Fibroblast of the conjunctiva (primary cell): ENCODE measurements at places on chromosomes 12 and 14.

GRCh38 chr12:33752854-33753253 is 269.4 kb upstream of the ALG10 start:
- no peak for DNase-seq

GRCh38 chr14:95264271-95264973 is 55.3 kb downstream of the CLMN start:
- DNase-seq, result no peak

- DNase-seq, result no peak
Observed at GRCh38 chr12:93448796-93449195, 7.0 kb upstream of the UBE2N start.

DNA sequence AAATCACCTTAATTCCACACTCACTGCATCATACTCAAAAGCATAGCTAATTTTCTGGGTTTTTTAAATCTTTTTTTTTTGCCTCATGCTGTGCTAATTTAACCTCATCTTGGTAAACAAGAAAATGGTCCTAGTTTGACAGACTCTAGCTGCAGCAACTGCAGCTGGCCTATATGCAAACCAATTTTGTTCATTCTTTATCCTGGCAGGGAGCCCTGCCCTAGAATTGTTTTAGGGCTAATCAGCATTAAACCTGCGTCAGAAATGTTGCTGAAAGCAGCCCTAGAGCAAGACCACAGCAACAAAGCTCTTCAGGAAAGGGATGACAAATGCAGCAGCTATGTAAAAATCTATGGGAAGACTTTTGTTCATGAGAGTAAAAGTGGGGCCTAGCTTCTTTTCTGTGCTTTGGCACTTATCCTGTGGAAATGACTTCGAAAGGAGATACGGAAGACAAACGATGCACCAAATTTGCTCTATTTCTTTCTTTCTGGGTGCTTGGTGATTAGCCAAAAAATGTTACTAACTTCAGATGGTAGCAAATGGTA is 72.2 kb downstream of the DENND5B start:
- peak; percentile 97 for DNase-seq

GRCh38 chr14:29805415-29806123 is 122.1 kb downstream of the PRKD1 start:
- peak; percentile 97 for DNase-seq

- DNase-seq, result no peak
Observed at GRCh38 chr12:46794593-46795190, 31.1 kb downstream of the SLC38A4 start.

- DNase-seq, result no peak
Observed at GRCh38 chr14:21436567-21437062, 19.3 kb downstream of the CHD8 start.

- DNase-seq, result no peak
Observed at GRCh38 chr12:111741235-111741812, 25.4 kb upstream of the ALDH2 start.

DNA sequence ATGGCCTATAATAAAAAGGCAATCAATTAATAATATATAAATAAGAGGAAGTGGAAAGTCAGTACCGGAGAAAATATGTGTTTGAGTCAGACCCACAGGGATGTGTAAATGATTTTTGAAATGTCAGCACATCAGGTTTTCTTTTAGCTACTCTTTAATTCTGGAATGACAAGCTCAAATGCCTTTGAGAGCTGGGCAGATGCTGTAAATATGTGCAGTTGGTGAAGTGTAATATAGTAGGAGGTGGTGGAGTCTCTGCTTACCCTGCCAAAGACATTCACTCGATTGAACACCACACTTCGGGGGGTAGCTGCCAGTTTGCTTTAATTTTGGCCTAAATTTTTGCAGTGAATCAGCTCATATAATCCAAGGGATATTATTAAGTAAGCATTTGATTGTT is 93.0 kb downstream of the PLEKHA5 start:
- DNase-seq, result no peak

DNA sequence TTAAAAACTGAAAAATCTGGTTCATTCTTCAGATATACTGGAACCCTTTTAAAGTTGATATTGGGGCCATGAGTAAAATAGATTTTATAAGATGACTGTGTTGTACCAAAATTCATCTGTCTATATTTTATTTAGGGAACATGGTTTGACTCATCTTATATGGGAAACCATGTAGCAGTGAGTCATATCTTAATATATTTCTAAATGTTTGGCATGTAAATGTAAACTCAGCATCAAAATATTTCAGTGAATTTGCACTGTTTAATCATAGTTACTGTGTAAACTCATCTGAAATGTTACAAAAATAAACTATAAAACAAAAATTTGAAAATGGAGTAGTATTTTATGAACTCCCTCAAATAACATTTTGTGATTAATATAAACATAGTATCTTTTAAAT is 14.2 kb downstream of the PTGER2 start:
- no peak for DNase-seq

DNA sequence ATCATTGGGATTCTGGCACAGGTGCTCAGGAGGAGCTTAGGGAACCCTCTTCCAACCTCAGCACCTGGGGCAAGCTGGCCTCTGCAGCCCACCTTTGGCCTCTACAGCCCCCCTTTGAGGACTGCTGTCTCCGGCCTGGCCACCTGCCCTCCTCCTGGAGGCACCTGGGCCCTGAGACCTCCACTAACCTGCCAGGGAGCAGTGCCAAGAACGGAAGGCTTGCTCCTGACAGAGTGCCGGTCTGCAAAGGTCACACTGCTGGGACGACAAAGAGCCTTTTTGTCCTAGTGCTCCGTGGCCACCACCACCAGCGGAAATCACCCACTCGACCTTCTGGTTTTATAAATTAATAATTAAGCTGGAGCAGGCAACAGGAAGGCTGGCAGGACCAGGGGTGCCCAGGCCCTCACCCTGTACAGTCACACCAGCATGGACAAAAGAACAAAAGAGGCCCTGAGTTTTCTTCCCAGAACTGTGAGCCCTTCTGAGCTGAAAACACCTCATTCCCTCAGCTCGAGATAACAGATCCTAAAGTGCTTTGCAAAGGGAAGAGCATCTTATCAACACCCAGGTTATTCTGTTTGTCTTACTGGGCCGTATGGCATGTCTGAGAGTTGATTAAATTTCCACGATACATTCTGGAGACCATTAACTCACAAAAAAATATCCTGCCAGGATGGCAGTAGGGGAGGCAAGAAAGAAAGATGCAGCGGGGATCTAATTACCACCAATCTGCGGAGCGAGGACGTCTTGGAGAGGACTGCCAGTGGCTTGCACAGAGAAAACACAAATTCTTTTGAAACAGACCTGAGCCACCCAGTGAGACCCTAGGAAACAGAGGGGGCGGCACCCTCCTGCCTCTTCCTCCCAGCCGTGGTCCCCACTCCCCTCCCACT is 8.2 kb downstream of the TESC start:
- no peak for DNase-seq

- no peak for DNase-seq
Observed at GRCh38 chr12:65536351-65536750, 257.9 kb downstream of the MSRB3 start.

DNA sequence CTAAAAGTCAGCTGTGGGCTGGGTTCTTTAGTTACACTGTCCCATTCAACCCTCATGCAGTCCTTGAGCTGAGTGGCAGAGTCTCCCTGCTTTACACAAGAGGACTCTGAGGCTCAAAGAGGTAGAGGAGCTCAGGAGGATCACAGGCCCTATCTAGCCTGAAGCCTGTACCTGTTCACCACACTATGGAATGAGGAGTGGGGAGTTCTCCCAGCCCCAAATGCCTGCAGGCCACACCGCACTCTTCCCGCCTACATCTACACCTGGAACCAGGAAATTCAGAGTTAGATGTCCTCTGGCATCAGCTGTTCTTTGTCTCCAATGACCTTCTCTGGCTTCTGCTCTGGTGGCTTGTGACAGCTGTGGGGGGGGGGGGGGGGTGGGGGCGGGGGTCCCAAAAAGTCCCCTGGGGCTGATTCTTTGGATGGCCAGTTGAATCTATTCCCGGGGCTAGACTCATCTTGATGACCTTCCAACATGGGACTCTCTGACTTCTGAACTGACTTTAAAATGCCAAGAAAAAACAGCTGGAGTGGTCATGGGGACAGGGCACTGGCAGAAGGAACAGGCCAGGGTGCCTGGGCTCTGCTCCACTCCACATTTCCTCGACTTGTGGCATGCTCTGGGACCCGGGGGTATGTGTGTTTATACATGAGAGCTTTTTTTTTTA is 30.6 kb downstream of the RIN3 start:
- no peak for DNase-seq

DNA sequence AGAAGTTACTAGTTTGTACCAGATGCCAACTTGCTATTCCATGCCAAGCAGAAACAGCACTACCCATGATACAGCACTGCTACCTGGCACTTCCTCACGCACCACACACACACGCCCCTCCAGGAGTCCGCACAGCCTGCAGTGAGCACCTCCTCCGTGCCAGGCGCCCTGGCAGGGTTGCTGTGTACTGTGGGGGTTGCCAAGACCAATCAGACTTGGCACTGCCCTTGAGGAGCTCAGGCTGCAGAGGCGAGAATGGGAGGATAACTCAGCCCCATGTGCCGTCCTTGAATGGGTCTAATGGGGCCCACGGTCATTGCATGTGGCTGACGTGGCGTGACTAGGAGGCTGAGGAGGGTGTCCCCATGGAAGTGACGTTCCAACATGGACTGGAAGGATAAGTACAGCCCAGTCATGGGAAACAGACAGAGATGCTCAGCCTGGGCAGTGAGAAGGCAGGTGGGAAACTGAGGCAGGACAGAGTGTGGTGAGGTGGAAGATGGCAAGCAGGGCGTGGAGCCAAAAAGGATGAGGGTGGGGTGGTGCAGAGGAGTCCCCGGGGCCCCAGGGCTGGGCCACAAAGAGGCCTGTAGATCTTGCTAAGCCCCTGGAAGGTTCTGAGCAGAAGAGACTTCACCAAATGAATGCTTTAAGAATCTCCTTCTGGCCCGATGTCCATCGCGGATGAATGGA is 65.3 kb upstream of the C14orf180 start:
- DNase-seq, result no peak

- no peak for DNase-seq
Observed at GRCh38 chr12:50032854-50033581, 7.7 kb upstream of the RACGAP1 start.

DNA sequence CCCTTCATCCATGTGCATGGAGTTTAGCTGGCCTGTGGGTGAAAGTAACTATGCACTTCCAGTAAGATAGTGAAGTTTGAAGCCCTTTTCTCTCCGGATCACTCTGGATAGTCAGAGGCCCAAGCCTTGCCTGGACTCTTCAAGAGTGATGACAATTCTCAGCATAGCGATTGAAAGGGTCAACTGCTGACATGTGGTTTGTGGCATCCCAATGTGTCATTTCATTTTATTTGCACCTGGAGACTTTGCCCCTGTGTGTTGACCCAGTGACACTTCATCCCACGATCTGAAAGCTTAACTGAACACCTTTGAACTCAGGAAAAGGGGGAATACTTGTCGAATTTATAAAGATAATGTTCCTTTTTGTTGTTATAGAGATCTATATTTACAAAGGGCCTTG is 711.9 kb upstream of the TMEM132C start:
- DNase-seq, result no peak

- no peak for DNase-seq
Observed at GRCh38 chr14:82796086-82796485, 1262.4 kb upstream of the SEL1L start.

DNA sequence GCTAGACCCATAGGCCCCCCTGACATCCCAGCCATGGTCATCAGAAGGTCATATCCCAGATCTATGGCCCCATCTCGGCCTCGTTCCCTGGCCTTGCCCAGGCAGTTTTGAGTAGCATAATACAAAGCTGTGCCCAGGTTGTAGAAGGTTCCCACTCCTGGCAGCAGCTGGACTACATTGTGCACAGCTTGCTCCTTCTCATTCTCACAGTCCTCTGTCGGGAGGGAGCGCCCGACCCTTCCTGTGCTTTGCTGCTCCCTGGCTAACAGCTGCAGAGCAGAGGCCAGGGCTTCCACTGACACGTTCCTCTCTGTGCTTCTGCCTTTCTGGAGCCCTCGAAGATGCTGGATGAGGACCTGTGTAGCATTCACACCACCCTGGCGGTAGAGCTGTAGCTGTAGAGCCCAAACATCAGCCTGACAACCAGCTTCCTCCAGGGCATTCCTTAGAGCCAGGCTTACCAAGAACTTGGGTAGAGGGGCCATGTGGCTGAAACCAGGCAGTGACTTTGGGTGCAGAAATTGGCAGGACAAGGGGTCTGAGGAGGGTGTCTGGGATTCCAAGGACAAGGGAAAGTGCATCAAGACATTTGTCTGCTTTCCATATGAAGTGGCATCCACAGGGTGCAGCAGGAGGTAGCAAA is 1.0 kb downstream of the APOF start:
- no peak for DNase-seq

DNA sequence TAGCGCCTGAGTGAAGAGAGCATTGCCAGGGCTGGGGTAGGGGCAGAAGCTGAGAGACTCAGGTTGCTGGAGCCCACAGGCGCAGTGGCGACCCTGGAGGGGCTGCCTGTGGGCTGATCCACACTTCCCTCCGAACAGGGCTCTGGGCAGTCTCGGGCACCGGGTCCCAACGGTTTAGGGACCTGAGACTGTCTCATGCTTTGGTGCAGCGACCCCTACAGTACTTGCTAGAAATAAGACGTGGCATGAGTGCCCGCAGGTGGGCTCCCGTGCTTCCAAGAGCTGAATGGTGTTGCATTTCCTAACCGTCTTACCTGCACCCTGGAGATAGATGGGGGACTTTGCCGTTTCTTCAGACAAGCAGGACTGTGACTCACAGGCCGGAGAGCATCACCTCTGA is 57.4 kb downstream of the AACS start:
- DNase-seq, result no peak

DNA sequence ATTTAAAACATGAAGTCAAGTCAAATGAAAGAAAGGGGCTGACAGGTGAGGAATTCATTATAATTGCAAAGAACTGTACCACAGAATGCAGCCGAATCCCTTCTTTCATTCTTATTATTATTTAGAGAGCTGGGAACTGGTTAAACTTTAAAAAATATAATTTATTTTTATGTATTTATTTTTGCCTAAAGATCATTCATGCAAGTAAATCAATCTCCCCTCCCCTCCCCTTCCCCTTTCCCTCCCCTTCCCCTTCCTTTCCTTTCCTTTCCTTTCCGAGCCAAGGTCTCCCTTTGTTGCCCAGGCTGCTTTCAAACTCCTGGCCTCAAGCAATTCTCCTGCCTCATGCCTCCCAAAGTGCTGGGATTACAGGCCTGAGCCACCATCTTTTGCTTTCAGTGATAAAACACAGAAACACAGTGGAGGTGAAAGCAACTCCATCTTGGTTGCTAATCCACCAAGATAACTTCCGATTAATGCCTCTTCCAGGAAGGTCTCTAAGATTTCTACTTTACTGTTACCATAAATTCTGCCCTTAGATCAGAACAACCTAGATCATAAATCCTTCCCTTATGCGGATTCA is 6.0 kb upstream of the UBC start:
- no peak for DNase-seq

DNA sequence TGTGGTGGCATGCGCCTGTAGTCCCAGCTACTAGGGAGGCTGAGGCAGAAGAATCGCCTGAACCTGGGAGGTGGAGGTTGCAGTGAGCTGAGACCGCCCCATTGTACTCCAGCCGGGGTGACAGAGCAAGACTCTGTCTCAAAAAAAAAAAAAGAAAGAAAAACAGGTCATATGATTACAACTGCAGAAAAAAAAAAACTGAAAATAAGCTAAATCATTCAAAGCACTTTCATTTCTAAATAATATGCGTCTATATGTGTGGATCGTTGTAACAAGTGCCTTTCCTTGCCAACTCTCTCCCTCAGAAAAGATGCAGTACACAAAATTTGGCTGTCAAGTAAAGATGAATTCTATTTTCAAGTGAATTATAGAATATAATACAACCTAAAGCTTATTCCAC is 42.4 kb downstream of the ATXN2 start:
- no peak for DNase-seq
